Urinary bladder (tissue), 4 donors: ENCODE measurements at places on chromosomes 1 and 21.

DNA sequence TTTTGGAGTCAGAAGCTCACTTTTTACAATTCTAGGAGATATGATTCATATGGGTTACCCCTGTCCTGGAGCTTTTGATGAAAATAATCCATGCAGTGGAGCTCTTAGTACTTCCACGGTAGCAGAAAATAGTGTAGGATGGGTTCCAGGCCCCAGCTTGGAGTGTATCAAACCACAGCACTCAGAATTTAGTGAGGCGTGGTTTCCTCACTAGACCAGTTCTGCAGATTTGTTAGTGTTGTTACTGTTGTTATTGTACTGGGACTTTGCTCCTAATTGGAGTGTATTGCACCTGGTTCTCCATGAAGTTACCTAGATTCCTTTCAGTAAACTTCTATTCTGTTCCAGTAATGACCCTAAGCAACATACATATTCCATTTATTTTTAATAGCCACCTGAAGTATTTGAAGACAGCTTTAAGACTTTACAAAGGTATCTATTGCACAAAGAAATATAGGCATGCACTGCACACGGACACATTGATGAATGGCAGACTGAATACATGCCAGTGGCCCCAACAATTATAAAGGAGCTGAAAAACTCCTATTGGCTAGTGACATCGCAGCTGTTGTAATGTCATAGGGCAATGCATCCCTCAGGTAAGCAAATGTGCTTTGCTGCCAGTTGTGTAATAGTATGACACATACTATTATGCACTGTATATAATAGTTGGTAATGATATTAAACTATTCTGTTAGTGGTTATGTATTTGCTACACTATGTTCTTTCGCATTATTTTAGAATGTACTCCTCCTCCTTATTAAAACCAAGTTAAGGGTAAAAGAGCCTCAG is 1058.0 kb downstream of the KCNT2 start:
- no peak for DNase-seq

GRCh38 chr21:34085129-34085528 is 11.8 kb downstream of the MRPS6 start:
- DNase-seq: no peak

GRCh38 chr1:70617728-70618127 is 206.7 kb downstream of the CTH start:
- no peak for DNase-seq

DNA sequence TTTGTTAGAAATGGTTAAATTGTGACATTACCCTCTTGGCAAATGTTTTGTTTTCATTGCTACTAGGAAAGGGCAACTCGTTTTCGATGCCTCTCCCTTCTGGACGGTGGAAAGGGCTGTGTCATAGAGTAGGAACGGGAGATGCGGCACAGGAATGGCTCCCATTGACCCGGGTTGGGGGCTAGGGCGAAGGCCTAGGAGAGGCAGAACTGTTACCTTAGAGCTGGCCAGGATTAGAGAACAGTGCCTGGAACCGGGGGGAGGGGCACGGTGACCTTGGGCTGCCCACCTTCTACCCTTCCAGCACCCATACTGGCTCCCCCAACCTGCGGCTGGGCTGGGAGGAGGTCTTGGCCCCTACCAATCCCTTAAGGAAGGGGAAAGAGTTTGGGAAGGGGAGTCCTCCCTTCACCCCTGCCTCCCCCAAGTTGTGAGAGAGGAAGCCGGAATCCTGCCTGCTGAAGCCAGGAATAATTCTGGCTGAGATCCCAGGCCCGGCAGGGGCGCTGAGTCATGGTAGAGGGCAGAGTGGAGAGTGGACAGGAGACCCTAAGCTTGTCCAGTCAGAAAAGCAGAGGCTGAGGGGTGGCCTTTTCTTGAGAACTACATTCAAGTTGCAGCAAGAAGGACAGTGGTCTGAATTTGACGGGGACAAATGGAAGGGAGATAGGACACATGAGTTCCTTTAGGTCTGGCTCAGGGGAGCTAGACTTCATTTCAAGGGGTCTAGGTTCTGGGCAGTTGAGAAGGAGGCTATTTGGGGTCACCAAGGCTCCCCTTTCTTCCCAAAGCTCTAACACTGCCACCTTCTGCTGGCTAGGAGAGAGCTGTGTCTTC is 8.2 kb downstream of the LMNA start:
- no peak for DNase-seq

DNA sequence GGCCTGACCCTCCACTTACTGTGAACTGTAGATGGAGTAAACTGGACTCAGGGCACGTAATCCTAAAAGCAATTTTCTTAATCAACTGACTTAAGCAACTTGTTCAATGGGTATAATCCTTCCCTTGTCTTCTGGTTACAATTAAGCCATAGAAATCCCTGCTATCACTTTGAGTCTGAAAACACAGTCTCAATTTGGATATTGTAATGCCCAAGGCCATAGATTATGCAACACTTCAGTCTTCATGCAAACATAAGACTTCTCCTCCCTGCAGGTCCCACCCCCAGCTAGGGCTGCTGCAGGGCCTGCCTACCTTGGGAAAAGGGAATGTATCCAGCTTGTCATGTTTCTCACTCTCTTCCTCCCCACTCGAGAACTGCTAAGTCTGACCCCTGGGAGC is 6.2 kb upstream of the SLC5A9 start:
- no peak for DNase-seq

DNA sequence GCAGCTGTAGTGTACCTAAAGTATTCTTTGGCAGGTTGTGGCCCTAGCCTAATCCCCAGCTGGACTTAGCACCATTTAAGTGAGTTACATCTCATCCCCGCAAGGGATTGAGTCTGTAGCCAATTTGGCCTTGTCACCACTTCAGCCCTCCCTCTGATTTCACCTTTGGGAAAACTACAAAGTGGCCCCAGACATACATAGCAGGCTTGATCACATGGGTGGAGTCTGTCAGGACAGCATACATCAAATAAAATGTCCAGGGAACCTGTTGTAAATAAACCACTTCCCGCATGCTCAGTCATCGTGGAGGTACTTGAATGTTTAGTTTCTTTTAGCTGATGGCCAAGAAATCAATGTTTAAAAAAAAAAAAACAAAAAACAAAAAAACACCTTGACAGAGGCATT is 142.5 kb downstream of the DHRS3 start:
- no peak for DNase-seq

DNA sequence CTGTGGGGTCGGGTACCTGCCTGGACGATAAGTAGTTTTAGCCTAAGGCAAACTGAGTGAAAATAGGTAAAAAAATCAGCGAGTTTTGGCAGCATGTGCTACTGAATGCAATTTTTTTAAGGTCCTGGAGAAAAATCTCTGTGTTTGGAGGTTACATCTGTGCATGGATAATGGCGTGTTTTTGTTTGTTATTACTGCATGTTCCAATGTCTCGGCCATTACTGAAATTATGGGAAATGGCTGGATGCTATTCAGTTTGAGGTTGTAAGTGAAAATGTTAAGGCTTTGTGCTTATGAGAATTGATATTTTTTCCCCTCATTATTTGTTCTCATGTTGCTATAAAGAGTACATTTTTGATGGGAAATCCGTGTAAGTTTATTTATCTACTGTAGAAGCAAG is 441.7 kb downstream of the PRDM2 start:
- no peak for DNase-seq

- DNase-seq: no peak
Measured at GRCh38 chr1:30325085-30325935, 398.1 kb downstream of the MATN1 start.

DNA sequence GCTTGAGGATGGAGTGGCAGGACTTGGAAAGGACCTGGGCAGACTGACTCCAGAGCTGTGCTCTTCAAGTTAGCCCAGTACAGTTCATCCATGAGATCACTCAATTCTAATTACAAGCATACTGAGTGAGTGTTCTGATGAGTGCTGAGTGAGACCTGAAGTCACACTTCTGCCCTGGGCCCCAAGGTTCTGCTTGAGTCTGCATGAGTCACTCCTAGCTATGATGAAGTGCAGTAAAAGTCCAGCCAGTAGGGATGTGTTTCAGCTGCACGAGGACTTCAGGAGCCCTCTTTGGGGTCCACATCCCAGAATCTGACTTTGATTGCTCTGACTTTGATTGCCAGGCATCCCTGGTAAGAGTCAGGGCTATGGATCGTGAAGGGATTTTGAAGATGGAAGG is 35.8 kb downstream of the PLEKHA6 start:
- no peak for DNase-seq

- no peak for DNase-seq
Measured at GRCh38 chr1:62299426-62300200, 19.6 kb downstream of the KANK4 start.

DNA sequence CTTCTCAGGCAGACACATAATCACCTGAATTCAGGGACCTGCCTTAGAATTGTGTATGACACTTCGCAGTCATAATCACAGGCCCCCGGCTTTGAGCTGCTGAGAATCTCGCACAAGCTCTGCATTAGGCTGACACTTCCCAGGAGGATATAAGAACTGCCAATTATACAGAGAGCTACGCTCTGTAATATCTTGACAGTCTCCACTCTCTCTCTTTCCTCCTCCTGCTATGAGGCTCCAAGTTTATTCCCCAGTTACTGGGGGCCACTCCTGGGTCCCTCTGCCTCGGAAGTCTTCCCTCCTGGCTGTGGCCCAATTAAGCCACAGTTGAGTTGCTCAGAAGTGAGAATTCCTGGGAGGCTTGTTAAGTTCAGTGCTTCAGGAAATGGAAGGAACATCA is 42.7 kb downstream of the EBNA1BP2 start:
- no peak for DNase-seq

GRCh38 chr1:76351655-76352054 is 277.1 kb downstream of the ST6GALNAC3 start:
- no peak for DNase-seq

DNA sequence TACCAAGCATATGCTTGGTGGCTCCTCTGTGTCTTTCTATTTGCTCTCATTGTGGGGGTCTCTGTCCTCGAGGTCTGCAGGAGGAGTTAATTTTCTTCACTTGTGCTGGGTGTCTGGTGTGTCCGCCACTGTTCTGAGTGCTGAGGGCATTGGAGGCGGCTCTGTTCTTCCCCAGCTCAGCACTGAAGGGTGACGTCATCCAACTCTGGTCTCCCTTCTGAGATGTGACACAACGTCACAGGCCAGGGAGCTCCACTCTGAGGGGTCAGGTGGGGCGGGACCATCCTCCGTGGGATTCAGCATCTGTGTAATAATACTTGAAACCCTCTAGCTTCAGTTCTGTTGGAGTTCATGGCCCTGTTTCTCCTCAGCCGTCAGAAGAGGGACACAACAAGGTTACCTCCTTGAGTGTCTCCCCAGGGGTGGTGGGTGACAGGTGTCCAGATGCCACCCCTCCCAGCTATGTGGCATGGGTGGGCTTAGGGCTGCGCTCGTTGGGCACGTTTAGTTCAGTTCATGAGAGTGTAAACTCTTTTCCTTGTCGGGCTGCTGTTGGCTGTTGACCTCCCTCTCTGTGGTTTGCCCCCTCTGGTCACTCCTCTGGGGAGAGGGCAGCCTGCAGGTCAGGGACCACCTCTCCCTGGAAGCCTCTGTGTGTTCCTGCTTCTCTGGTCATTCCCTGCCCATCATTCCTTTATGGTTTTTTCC is 3.1 kb downstream of the IBA57 start:
- no peak for DNase-seq

- DNase-seq: no peak
Measured at GRCh38 chr1:18866846-18867245, 7.4 kb upstream of the TAS1R2 start.

DNA sequence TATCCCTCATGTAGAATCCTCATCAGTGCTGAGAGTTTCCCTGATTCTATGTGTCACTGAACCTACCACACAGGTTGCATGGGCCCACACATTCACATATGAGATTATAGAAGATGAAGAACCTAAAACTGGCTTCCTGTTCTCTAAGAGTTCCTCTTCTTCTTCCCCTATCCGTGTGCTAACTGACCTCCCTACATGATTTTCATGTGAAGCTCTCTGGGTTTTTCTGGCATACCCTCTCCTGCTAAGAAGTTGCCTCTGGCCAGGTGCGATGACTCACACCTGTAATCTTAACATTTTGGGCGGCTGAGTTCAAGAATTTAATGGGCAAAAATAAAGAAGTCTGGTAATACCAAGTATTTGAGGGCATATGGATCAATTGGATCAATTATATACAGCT is 5.5 kb upstream of the CD244 start:
- no peak for DNase-seq

- peak; percentile 37 for DNase-seq
Measured at GRCh38 chr1:186577216-186577615, 103.0 kb downstream of the PTGS2 start.

DNA sequence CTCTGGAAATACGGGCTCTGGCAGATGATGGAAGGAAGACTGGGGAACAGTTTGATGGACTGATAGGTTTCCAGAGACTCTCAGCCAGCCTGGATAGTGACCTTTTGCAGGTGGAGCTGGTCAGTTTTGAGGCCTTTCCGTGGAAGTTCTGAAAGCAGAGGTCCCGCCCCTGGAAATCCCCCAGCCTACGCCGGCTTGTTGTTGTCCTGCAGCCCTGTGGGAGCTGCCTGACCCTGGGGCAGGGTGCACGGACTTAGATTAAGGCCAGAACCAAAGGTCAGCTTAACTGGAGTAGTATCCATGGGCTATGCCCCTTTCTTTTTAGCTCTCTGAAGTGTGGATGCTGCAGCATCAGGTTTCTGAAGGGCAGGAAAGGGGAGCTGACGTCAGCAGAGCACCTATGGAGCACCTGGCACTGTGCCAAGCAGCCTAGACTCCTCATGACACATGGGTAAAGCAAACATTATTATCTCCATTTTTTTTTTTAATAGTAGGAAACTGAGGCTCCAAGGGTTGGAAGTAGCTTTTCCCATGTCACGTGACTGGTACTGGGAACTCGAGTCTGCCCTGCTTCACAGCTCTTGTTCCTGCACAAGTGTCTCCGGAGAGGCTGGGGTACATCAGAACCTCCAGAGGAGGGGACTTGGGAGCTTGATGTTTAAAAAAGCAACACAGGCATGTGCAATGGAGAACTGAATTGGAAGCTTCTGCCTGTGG is 38.5 kb downstream of the IER5 start:
- no peak for DNase-seq

DNA sequence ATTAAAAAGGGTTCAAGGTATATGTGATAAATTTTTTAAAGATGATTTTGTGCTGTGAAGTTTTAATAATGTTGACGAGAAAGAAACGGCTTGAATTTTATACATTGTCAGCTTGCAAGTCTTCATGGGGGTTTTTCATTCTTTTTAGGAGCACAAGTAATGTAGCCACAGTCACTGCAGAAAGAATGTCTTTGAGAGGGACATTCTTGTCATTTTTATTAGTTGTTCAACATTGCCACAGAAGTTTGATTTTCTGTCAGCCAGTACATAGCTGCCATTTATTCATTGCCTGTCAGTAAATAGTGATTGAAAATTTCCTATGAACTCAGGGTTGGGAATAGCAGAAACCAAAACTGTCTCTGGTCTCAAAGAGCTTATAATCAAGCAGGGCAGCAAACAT is 156.3 kb downstream of the DHRS3 start:
- DNase-seq: no peak

- DNase-seq: no peak
Measured at GRCh38 chr1:244304656-244305055, 147.1 kb downstream of the ADSS2 start.

- no peak for DNase-seq
Measured at GRCh38 chr1:65339866-65340468, 30.6 kb downstream of the DNAJC6 start.

DNA sequence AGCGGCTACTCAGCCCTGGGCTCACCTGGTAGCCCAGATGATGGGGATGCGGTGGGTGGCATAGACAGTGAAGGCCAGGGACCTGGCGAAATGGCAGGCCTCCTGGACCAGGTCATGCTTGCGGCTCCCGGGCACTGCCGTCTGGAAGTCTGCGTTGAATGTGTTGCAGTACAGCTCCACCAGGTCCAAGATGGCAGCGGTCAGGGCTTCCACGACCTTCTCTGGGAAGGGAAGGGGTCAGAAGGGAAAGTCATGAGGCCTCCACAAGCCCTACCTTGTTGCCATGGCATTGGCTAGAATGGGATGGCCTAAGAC is 38.8 kb downstream of the PIK3C2B start:
- DNase-seq: no peak
